ENCODE measurements at places on chromosomes 16 and 17.

GRCh38 chr16:3612510-3613466, 1.4 kb upstream of the SLX4 start:
- DNase-seq = no peak

DNA sequence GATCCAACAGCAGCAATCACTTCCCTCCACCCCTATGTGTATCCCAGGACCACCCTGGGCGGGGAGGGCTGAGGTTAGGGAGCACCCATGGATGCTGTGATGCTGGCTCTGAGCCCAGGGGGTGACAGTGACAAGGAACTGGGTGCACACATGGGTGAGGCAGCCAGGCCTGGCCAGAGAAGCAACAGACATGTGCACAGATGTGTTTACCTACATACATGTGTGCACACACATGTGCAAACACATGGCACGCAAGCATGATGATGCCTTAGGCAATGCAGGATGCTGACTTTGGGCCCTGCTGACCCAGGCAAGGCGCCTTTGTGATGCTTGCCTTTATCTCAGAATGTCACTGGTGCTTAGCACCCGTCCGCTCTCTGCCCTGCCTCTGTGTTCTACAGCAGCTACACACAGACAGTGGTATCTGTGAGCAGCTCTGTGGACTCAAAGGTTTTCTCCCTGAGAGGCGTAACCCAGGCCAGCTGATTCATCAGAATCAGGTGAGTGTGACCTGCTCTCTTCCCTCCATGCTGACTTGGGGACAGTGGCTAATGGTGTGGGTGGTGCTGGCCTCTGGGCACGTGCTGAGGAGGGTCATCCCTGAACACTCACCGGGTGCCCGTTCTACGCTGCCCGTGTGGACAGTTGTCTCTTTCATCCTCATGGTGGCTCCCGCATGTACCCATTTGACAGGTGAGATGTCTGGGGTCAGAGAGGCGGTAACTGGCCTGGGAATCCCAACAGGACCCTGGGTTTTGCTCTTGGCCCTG, 38.5 kb upstream of the KSR1 start:
- DNase-seq = no peak

DNA sequence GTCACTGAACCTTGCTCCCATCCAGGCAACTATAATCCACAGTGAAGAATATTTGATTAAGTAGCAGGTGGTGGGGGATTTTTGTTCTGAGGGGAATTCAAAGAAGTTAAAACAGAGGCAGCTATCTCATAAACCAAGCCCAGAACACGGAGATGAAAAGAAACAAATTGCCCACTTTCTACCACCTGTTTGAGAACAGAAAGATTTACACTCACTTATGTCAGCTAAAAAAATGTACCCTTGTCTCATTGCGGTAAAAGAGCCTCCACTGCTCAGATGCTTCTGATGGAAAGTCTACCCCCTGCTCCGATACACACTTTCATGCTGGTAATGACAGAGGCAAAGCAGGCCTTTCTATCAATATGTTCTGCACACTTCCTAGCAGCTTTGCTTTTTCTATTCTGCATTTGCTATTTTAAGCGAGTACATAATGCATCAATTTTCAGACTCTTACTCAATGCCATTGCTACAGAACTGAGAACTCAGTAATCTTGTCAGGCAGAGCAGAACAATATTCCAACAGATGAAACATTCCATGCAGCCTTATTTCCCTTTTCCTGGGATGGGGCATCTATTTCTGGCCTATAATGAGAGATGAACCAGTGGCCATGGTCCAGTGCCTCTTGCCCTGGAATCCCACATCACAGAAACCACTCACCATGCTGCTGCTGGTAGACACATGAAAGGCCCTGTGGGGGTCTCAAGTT, 29.0 kb downstream of the CDK5R1 start:
- DNase-seq = no peak

GRCh38 chr17:45225964-45226530, 4.4 kb downstream of the FMNL1 start:
- DNase-seq = no peak

DNA sequence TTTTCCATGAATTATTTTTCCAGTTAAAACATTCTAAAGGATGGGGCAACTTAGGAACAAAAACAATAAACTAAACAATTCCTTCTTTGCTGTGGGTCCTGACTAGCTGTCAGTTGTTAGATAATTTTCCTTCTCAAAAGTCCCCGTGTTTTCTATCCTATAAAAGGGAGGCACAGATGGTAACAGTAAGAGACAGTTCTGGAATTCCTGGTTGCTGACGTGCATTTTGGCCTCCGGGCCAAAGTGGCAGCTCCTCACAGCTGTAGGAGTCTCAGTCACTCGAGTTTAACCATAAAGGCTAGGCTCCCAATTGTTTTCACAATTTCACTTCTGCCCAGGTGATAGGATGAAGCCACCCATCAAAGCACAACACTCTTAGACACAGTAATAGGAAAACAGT, 77.0 kb upstream of the ZNF423 start:
- no peak for DNase-seq

- DNase-seq = no peak
These were observed 20.2 kb upstream of the GNG13 start for GRCh38 chr16:820748-821147.

DNA sequence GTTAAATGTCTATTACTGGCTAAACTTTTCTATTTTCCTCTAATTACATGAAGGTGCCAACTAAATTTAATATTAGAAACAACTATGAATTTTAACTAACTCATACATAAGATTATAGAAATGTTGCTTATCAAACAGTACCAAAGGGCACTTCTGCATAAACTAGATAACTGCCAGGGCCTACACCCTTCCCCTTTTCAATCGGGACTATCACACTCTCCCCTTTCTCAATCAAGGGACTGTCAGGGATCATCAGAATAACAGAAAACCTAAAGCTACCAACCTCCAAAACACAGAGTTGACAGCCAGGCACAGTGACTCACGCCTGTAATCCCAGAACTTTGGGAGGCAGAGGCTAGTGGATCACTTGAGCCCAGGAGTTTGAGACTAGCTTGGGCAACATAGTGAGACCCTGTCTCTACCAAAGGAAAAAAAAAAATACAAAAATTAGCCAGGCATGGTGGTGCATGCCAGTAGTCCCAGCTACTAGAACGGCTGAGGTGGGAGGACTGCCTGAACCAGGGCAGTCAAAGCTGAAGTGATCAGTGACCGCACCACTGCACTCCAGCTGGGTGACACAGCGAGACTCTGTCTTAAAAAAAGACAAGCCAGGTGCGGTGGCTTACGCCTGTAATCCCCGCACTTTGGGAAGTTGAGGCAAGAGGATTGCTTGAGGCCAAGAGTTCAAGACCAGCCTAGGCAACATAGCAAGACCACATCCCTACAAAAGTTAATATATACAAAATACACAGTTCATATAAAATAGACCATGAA, 3.2 kb upstream of the PHLPP2 start:
- DNase-seq = no peak

DNA sequence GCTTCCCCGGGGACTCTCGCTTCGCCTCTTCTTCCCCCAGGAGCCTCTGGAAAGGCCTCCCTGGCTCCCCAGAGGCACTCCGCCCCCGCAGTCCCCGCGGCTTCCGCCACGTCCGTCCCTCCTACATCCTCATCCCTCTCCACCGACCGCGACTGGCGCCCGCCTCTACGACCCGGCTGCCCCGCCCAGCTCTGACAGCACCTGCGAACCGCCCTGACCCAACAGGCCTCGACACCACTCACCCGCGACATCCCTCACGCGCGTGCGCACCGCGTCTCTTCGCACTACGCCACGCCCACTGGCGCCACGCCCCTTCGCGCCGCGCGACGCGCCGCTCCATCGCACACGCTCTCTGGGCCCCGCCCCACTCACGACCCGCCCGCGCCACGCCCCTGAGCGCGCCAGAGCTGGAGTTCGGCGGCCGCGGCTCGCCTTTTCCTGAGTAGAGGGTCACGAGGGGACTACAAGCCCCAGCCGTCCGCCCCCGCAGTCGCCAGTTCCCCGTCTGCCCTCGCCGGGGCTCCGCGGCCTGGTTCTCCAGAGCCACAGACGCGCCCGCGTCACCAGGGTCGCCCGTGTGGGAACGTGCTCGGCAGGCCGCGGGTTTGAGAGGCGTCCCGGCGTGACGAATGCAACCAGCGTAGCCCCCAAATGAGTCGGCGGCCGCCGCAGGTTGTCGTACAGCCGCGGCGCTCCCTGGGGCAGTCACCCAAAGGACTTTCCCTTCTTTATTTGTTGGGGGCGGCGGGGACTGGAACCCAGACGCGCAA, 56.2 kb upstream of the LRRC37A3 start:
- DNase-seq = peak; percentile 68

DNA sequence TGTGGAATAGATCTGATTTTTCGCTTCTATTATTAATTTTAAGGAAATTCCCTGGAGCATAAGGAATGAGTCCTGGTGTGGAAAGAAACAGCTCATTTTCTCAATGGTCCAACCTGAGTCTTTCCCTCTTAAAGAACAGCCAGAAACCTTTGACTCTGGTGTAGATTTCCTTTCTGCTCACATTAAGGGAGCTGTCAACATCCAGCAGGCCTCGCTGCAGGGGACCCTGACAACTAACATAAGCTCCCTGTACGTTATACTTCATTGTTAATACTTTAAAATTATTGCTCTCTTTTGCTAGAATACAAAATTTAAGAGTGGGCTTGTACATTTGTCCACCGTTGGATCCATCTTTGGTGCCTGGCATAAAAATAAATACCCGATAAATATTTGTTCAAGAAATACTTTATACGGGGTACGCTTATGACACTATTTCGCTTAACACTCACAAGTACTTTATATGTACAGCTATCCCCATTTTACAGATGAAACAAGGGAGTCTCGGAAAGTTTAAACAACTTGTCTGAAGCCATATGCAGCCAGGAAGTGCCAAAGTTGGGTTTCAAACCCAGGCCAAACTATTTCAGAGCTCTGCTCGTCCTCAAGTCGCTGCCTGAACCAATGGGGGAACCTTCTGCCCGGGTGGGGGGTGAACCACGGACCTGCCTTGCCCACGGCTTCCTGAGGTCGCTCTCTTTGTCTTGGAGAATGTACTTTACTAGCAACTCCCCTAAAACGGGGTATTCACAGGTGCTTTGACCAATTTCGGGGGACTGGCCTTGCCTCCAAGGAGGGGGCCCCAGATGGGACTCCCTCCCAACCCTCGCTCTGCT, 611 bp downstream of the SMARCE1 start:
- DNase-seq = no peak

All from AG04450 (cell line).